ENCODE measurements at places on chromosomes 2 and 18. TPM values are rescaled to one million over a fixed set of nuclear protein-coding genes. Genes with fewer than 3 reads are reported as not detected.

The DSEL gene
- total RNA-seq = 19.0 TPM

DNA sequence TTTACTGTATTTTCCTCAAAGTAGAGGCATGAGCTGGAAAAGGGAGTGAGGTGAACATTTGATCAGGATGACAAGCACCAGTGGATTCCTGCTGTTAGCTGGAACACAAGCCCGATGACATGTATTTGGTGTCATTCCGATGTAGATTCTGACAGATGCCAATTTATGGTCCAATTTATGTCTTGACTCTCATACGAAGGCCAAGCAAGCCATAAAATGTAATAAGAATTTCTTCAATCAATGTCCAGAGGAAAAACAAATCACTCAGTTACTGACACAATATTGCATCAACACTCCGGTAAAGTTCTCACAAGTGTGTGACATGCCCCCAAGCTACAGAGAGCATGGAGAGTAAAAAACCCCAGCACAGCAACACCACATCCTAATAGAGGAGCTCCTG lies 138.3 kb upstream of the ZNF521 start:
- no peak overlapping the region for H3K4me3 ChIP-seq
- H3K27ac ChIP-seq = no peak overlapping the region
- H3K4me1 ChIP-seq = no peaks in the 10 kb centered on the region
- peaks cover 6% of the 10 kb centered on the region for H3K36me3 ChIP-seq

GRCh38 chr2:75892490-75892889 lies 181.8 kb upstream of the GCFC2 start:
- no peaks in the 10 kb centered on the region for H3K4me1 ChIP-seq
- no peak overlapping the region for H3K27ac ChIP-seq
- no peak for DNase-seq
- peaks cover 14% of the 10 kb centered on the region for H3K27me3 ChIP-seq
- no peak overlapping the region for H3K4me3 ChIP-seq
- no peaks in the 10 kb centered on the region for H3K36me3 ChIP-seq

GRCh38 chr2:43159797-43160196 lies 66.6 kb downstream of the ZFP36L2 start:
- peak overlapping the region; percentile 98 for H3K27ac ChIP-seq
- no peak overlapping the region for H3K4me3 ChIP-seq
- peaks cover 43% of the 10 kb centered on the region for H3K4me1 ChIP-seq
- no peaks in the 10 kb centered on the region for H3K36me3 ChIP-seq
- DNase-seq = peak; percentile 45

- H3K36me3 ChIP-seq = no peaks in the 10 kb centered on the region
- peaks cover 25% of the 10 kb centered on the region for H3K4me1 ChIP-seq
- no peaks in the 10 kb centered on the region for H3K27me3 ChIP-seq
- DNase-seq = no peak
- H3K27ac ChIP-seq = no peak overlapping the region
These were observed 21.0 kb upstream of the NRP2 start for GRCh38 chr2:205661281-205661680.

DNA sequence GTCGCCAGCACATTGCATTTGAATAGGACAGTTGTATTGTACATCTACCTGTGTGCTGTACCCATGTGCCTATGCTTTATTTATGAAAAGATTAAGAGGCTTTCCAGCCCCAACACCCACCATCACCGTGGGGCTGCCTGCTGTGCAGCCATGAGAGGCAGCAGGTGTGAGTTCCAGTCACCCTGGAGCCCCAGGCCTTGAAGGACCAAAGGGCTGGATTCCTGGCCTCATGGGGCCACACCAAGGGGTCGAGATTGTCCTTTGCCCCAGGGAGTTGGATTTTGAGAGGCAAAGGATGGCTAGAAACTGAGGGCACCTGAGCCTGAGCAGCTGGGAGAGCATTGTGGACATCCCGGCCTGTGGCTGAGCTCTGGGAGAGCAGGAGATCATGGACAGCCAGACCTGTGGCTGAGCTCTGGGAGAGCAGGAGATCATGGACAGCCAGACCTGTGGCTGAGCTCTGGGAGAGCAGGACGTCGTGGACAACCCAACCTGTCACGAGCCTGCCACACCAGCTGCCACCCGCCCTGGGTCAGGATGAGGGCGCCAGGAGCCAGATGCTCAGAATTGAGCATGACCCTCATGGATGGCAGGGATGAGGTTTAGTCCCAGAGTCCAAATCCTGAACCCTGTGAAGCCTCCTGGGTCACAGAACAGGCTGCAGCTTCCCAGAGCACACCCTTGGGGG lies 182.5 kb upstream of the RAB6C start:
- no peak for DNase-seq
- H3K27ac ChIP-seq = no peak overlapping the region
- H3K4me3 ChIP-seq = no peak overlapping the region
- H3K27me3 ChIP-seq = peaks cover 11% of the 10 kb centered on the region
- H3K36me3 ChIP-seq = no peaks in the 10 kb centered on the region
- H3K4me1 ChIP-seq = no peaks in the 10 kb centered on the region

DNA sequence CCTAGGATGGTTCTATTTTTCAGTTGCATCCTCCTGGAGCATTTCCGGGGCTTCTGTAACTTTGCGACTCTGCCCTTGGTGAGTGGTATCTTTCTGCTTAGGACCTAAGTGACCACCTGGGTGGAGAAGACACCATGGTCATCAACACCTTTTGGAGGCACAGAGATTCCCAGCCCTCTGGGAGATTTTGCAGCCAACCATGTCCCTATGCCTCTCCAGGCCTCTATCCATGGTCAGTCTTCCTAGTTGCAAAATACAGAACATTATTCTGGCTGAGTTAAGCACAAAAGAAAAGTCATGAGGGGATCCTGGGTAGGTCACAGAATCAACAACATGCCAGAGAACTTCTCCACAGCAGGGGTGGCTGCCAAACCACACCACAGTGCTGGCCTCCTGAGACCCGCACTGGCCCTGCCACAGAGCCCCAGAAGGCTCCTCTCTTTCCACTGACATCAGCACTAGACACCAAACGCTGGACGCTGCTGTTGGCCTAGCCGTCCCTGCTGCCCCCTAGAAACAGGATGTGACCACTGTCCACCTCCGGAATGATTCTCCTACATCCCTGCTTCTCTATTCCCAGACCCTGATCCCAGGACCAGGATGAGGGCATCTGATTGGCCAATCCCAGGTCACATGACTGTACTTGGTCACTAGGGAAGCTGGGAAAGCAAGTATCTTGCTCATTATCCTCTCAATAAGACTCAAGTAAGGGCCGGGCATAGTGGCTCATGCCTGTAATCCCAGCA lies 47.7 kb downstream of the SMAD7 start:
- no peak overlapping the region for H3K4me3 ChIP-seq
- peak; percentile 11 for DNase-seq
- H3K27ac ChIP-seq = no peak overlapping the region
- peaks cover 7% of the 10 kb centered on the region for H3K4me1 ChIP-seq
- H3K36me3 ChIP-seq = no peaks in the 10 kb centered on the region

GRCh38 chr2:8456151-8457091 lies 225.4 kb upstream of the ID2 start:
- no peak overlapping the region for H3K4me3 ChIP-seq
- no peak for DNase-seq
- no peaks in the 10 kb centered on the region for H3K4me1 ChIP-seq
- no peak overlapping the region for H3K27ac ChIP-seq
- H3K36me3 ChIP-seq = no peaks in the 10 kb centered on the region
- no peaks in the 10 kb centered on the region for H3K27me3 ChIP-seq
